Stimulated activated CD8-positive, alpha-beta memory T cell treated with anti-CD3 and anti-CD28 coated beads, Interleukin-2, amount 100 ng/mL, for 1 hour (primary cell): ENCODE measurements at places on chromosomes 16 and 17.

- no peak for DNase-seq
Measured at GRCh38 chr16:74605332-74605731, 1.6 kb downstream of the GLG1 start.

DNA sequence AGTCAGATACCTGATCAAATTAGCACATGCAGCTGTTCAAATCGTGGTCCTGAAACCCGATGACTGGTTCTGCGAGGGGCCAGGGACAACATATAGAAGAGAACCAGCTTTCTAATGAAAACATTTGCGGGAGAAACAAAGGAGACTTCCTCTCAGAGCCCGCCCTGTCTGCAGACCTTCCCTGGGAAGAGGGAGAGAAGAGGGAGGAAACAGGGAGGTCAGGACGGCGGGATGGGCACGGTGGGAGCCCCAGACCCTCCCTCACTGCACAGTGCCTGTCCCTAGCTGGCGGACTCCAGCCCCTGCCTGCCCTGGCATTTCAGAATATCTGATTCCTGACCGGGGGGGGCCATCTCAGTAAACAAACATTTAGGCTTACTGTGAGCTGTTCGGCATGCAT is 317.3 kb downstream of the FOXL1 start:
- DNase-seq, result no peak

GRCh38 chr16:85901773-85902365 is 2.9 kb downstream of the IRF8 start:
- no peak for DNase-seq

DNA sequence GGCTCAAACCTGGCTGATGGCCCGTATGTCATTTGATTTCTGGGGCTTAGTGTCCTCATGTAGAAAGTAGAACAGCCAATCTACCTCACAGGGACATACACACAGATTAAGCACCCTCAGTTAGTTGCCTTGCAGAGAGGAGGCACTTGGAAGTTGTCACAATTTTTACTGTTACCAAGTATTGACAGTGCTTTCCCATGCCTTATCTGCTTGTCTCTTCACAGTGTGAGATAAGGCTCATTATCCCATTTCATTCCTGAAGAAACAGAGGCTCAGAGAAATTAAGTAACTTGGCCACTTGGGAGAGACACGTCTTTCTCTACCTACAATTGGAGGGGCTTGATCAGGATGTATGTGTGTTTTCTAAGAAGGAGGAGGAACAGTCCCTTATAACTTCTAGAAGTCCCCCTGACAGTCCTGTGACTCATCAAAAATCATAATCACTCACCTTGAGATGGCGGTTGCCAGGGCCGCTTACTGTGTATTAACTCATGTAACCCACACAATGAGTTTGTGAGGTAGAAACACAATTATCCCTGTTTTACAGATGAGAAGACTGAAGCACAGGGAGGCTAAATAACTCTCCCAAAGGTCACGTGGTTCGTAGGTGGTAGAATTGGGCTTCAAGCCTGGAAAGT is 56.9 kb upstream of the LHX1 start:
- DNase-seq, result no peak

- DNase-seq, result no peak
Measured at GRCh38 chr16:69538808-69539207, 27.0 kb upstream of the NFAT5 start.

- DNase-seq, result no peak
Measured at GRCh38 chr16:30494709-30495108, 22.2 kb downstream of the ITGAL start.

DNA sequence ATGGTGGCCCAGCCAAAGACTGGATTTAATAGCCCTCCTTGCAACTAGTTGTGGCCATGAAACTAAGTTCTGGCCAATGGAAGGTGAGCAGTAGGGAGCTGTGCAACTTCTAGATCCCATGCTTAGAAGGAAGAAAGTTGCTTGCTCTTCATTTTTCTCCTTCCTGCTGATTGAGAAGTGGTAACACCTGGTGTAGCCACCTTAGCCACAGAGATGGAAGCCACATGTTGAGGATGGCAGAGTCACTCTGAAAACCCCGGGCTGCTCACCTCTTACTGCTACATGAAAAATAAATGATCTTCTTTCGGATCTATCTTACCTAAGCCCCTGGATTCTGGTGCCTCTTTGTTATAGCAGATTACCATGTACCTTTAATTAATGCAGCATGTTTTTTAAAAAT is 10.3 kb upstream of the ATP5MC1 start:
- DNase-seq, result no peak

GRCh38 chr17:47318197-47318918 is 5.4 kb upstream of the EFCAB13 start:
- DNase-seq, result no peak

- DNase-seq, result no peak
Measured at GRCh38 chr17:57356153-57356718, 99.9 kb downstream of the MSI2 start.

DNA sequence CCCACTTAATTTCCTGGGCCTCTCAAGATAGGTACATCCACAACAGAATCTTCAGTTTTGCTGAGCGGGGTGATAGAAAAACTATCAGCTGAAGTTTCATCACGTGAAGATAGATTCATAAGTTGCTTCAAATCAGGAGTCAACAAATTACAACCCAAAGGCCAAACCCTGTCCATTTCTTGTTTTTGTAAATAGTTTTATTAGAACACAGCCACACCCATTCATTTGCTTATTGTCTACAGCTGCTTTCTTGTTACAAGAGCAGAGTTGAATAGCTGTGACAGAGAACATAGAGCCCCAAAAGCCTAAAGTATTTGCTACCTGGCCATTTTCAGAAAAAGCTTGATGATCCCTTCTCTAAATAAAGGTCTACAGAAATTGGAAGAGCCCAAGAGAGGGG is 300.1 kb upstream of the CDH5 start:
- DNase-seq, result no peak

- DNase-seq, result no peak
Measured at GRCh38 chr17:71677439-71677838, 443.4 kb upstream of the SOX9 start.

DNA sequence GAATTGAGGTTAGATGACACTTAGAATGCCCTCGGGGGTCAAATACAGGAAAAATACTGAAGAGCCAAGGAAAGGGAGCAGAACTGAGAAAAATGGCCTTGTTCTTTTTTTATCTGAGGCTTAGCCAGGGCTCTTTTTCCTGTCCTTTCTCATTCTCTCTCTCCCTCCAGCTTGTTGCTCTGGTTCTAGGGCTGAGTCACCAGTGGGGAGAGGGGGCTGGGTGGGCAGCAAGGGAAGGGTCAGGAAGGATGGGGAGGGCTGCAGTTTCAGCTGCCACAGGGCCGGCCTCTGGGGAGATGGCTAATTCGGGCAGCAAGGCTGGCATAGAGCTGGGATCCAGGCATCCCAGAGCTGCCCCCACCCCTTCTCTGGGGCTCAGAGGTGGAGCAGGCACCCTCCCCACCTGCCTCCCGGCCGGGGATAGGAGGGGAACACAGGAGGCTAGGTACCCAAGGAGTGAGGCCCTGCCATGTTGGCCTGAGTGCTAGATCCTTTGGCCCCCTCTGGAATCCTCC is 3.9 kb downstream of the ITGA3 start:
- no peak for DNase-seq

DNA sequence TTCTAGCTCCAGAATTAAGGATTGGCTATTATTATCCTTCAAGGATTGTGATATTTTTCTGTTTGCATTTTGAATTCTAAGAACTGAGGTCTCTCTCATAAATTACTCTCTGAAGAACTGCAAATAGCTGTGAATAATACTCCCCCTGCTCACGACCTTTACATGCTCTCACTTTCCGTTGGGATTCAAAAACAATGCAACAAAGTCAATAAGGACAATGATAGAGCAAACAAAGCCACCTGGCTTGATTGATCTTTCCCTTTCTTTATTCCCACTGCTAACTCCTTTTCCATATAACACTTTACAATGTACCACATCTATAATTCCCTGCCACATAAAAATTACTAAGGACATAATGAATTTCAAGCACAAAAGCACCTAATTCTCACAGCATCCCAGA is 523.0 kb upstream of the CA10 start:
- no peak for DNase-seq

GRCh38 chr16:22326771-22327445 is 29.7 kb downstream of the POLR3E start:
- DNase-seq, result no peak

DNA sequence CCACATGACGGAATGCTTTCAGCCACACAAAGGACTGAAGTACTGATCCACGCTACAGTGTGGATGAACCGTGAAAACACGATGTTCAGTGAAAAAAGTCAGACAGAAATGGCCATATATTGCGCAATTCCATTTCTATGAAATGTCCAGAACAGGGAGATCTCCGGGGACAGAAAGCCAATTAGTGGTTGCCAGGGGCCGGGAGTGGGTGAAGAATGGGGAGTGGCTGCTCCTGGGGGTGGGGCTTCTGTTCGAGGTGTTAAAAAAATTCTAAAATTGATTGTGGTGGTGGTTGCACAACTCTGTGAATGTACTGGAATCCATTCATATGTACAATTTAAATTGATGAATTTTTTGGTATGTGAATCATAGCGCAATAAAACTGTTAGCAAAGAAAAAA is 154.8 kb upstream of the HSBP1 start:
- no peak for DNase-seq

DNA sequence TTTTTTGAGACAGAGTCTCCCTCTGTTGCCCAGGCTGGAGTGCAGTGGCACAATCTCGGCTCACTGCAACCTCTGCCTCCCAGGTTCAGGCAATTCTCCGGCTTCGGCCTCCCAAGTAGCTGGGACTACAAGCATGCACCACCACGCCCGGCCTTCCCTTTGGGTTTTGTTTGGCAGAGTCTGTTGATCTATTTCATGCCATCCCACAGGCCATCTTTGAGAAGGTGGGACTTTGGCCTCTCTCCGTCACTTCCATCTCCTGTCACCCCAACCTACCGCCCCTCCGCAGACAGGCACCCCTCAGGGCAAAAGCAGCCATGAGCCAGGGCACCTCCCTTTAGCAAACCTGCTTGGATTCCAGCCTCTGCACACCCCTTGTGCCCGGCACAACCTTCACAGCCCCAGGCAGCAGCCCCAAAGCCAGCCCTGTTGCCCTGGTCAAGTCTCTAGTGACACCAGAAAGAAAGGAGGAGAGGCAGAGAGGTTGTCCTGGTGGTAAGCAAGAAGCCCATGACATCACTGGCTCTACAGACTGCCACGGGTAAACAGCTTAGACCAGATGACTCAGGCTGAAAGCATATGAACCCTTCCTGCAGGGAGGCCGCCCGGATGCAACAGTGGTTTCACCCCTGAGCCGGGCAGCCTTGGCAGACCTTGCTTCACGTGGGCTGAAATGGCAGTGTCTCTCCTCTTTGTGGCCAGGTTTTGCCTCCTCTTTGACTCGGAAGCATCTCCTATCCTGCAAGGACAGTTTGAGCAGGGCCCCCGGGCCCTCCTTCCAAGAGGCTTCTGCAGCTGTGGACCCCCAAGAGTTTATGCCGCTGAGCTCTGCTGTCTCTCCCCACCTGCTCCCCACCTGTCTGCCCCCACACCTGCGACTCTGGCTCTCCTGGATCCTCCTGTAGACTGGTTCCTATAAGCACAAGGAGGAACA is 8.1 kb upstream of the TIMP2 start:
- peak; percentile 4 for DNase-seq

- no peak for DNase-seq
Measured at GRCh38 chr16:79018650-79019429, 581.7 kb downstream of the MAF start.

DNA sequence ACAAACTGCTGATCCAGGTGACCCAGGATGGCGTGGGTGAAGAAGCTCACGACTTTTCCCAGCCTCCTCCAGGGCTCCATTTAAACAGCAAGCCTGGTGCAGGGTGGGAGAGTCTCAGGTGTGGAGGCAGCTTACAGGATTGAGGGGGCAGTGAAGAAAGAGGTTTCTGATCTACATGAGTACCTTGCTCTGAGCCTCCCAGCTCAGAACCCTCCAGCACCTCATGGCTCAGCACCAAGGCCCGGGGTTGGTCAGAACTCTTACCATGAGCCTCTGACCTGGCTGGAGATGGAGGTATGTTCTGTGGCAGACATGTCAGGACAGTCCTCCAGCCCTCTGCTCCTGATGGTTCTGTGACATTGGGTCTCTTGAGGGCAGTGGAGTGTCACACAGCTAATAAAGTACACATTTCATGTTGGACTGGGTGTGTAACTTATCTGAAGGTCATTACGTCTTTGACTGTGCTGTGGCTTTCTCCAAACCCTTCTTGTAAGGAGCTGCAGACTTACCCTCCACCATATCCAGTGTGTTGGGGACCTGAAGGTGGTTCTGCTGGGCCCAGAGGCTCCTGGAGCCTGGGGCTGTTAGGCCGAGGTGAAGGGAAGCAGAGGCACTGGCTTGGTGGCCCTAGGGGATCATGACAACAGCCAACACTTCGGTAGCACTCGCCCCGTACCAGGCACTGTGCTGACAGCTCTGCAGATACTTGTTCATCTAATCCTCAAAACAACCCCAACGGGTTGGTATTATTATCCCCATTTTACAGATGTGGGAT is 3.8 kb upstream of the DCAF7 start:
- DNase-seq, result no peak

DNA sequence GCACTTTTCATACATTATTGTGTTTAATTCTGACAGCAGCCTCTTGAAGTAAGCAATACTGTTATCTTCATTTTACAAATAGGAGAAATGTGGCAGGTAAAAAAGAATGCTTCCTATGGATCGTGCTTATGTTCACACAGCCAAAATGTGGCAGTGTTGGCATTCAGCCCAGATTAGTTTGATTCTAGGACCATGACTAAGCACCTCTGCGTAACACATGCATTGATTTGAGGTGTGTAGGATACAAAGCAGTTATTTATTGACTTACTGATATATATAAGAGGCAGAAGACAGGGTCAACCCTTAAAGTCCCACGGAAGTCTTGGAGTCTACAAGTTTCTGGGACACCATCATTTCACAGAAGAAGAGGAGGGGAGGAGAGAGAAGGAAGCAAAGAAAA is 1144.4 kb upstream of the GOT2 start:
- no peak for DNase-seq

DNA sequence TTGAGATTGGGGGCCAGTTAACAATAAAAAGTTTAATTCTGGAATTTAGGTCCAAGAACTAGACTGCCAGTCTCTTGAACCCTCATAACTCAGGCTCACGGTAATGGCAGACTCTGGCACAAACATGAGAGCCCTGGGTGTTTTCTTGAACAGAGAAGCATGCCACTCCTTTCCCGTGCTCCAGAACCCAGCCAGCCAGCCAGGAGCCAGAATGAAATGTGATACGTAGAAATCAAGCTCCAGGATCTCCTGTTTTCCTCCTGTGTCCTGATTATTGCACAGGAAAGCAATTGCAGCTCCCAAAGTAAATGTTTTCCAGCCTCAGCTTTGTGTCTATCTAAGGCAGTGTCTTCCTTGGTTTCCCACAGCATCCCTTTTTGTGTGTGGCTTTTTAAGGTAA is 46.2 kb upstream of the NOL11 start:
- DNase-seq, result no peak

- no peak for DNase-seq
Measured at GRCh38 chr16:21301168-21301894, 23.2 kb upstream of the CRYM start.

GRCh38 chr16:6335072-6335471 is 997.6 kb upstream of the RBFOX1 start:
- DNase-seq, result no peak

- no peak for DNase-seq
Measured at GRCh38 chr17:3809135-3809534, 8.1 kb upstream of the ITGAE start.
